ENCODE measurements at places on chromosomes 3 and 15.

DNA sequence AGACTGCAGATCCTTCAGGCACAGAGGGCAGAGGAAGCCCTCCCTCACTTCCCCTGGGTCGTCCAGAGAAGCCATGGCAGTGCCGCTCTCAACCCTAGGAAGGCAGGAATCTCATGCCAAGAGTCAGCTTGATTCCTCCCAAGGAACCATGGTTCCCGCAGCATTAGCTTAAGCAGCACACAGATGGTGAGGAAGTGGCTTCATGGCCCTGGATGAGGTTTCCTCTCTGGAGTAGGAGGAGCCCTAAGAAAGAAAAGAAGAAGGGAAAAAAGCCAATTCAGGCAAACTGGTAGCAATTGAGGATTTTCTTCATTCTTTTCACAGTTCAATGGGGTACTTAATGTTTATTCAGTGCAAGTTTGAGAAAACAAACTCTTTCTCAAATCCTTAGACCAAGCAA, 2.9 kb downstream of the RBSN start:
- DNase-seq, result no peak

GRCh38 chr3:177340243-177340830, 143.1 kb upstream of the TBL1XR1 start:
- no peak for DNase-seq

DNA sequence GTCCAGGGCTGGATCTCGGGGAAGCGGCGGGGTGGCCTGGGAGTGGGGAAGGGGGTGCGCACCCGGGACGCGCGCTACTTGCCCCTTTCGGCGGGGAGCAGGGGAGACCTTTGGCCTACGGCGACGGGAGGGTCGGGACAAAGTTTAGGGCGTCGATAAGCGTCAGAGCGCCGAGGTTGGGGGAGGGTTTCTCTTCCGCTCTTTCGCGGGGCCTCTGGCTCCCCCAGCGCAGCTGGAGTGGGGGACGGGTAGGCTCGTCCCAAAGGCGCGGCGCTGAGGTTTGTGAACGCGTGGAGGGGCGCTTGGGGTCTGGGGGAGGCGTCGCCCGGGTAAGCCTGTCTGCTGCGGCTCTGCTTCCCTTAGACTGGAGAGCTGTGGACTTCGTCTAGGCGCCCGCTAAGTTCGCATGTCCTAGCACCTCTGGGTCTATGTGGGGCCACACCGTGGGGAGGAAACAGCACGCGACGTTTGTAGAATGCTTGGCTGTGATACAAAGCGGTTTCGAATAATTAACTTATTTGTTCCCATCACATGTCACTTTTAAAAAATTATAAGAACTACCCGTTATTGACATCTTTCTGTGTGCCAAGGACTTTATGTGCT, 527 bp downstream of the B2M start:
- DNase-seq, result peak; percentile 59

- DNase-seq, result no peak
Observed at GRCh38 chr3:73259856-73260255, 198.4 kb downstream of the EBLN2 start.

DNA sequence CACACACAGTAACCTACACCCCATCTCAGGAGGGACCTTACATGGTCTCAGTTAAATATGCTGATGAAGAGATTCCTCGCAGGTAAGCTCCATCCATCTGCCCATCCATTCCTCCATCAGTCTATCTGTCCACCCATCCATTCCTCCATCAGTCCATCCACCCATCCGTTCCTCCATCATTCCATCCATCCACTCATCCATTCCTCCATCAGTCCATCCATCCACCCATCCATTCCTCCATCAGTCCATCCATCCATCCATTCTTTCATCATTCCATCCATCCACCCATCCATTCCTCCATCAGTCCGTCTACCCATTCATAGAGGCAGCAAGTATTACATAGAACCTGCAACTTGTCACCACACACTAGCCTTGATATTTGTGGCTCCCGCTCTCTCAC, 77.9 kb downstream of the DNASE1L3 start:
- no peak for DNase-seq

- no peak for DNase-seq
Observed at GRCh38 chr3:65706776-65707568, 331.7 kb downstream of the MAGI1 start.

GRCh38 chr15:89095073-89095472, 6.8 kb downstream of the ABHD2 start:
- no peak for DNase-seq

DNA sequence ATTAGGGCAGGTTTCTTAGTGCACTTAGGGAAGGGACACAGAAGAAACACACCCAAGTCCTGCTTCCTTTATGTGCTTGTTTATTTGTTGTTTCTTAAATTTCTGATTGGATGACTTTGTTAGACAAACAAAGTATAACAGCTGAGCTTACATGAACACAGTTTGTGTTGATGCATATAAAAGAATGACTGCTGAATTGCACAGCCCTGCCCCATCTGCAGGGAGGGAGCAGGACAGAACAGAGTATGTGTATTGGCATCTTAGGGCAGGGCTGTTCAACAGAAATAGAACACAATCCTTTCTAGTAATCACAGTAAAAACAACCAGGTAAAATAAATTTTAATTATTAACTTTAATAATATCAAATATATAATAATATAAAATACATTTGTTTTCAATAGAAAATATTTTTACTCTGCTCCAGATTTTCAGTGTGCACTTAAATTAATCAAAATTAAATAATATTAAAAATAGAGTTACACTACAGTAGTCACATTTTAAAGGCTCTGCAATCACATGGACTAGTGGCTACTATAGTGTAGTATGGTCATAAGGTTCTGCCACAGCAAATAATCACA, 198.4 kb downstream of the ZNF621 start:
- no peak for DNase-seq

Measured in activated CD4-positive, alpha-beta T cell treated with anti-CD3 and anti-CD28 coated beads, Interleukin-2, Interleukin-4, amounts not matched to agents 100 ng/mL and 50 ng/mL, durations not matched to agents 16 hours and 8 hours (primary cell).